ENCODE measurements at places on chromosomes 6 and 20.

GRCh38 chr6:102216232-102216631, 822.7 kb downstream of the GRIK2 start:
- no peak for DNase-seq

- DNase-seq = no peak
These were observed 140.7 kb downstream of the CARMIL1 start for GRCh38 chr6:25419879-25420278.

GRCh38 chr6:144012534-144012933, 4.5 kb upstream of the PLAGL1 start:
- no peak for DNase-seq

DNA sequence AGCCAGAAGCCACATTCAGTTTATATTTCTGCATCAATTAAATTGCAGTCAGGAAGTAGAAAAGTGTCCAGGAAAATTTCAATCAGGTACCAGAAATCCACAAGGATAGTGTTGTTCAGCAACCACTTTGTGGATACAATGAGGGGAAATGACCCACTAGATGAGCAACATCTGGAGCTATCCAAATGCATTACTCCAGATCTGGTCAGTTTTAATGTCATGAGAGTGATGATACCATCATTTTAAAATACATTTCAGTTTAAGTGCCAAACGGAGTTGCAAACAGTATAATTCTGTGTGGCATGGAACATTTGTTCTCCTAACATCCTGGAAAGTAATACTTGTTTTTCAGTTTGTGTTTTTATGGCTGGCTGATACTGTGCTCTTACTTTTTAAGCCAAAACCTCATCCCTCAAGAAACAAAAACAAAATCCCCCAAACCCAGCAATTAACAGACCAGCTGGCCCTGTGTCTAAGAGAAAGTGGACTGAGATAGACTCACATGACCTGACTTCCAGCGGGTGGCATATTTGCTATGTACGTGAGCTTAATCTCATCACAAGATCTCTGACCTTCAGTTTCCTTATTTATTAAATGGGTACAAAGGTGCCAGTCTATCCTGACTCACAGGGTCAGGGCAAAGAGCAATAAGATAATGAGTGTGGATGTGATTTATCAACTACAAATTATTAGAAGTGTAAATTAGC, 58.8 kb upstream of the CNKSR3 start:
- DNase-seq = no peak

GRCh38 chr6:167684276-167685104, 142.2 kb upstream of the AFDN start:
- DNase-seq = no peak

DNA sequence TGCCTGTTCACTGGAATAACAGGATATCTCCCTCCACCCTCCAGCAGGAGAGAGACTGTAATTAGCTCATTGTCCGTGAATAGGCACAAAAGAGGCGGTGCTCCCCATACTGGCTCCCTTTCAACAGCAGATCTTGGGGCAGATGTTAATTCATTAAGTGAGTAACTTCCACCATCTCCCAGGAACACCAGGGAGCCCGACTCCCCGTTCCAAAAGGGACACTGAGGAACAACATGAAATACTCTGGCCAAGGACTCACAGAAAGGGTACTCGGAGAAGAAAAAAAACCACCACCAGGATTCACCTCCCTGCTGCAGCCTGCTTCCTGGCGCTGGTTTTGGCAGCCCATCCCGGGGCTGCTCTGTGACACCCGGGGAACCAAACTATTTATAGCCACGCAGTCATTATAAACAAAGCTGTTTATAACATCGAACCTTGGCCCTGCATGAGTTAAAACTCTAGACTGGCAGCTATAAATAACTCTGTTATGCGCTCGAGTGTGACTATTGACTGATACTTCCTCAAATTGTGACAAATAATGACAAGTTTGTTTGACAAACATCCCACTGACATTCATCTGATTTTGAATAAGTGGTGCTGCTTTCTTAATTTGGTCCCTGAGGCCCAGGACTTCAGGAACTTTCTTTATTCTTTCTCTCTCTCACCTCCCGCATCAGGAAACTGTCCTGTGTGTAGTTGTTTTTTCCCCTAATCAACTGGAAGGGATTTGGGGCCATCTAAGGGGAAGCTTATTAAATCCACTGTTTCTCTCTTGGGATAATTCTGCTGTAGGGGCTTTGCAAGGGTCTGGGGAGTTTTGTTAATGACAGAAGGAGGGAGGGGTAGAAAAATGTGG, 521.6 kb downstream of the CD83 start:
- no peak for DNase-seq
